ENCODE measurements at places on chromosomes 1 and 21.

GRCh38 chr1:198268784-198269645 lies 112.2 kb downstream of the NEK7 start:
- DNase-seq: no peak

GRCh38 chr1:76191561-76191960 lies 117.0 kb downstream of the ST6GALNAC3 start:
- DNase-seq: no peak

DNA sequence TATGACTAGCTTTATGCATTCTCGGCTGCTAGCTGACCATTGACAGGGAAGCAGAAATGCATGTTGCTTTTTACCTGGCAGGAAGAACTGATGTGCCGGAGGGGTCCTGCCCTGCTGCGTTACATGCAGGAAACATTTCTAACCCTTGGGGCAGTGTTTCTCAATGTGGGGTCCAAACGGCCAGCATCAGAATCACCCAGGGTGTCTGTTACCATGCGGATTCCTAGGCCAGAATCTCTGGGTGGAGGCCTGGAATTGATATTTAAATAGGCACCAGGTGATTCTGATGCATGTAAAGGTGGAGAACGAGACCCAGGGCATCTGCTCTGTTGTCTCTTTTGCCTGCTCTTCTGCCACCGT lies 182.7 kb downstream of the PCP4 start:
- DNase-seq: no peak

DNA sequence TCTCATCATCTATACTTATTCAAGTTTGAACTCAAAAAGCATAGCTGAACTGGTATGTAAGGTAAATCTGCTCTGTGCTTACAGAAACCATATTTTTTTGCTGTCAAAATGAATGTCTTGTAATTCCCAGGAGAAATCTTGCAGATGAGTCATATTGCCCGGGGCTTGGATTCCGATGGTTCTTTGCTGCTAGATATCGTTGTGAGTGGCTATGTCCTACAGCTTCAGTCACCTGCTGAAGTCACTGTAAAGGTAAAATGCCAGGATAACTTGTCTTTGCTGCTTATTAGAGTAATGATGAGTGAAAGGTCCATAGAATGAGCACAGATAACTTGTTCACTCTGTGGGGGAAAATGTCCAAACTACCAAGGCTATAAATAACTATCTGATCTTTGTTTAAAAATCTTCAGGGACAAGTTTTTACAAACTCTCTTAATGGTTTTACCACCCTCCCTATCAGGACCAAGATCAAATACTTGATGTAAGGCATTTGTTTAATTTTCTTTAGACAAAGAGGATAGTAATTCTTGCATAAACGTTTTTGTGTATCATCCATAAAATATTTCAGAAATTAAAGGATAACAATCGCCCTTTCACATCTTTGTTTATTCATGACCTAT lies 222.3 kb downstream of the TPR start:
- no peak for DNase-seq

- DNase-seq: no peak
Measured at GRCh38 chr1:3078430-3078861, 9.4 kb downstream of the PRDM16 start.

- no peak for DNase-seq
Measured at GRCh38 chr1:236795757-236796667, 920 bp downstream of the MTR start.

GRCh38 chr1:178019208-178019607 lies 49.4 kb upstream of the SEC16B start:
- DNase-seq: no peak

DNA sequence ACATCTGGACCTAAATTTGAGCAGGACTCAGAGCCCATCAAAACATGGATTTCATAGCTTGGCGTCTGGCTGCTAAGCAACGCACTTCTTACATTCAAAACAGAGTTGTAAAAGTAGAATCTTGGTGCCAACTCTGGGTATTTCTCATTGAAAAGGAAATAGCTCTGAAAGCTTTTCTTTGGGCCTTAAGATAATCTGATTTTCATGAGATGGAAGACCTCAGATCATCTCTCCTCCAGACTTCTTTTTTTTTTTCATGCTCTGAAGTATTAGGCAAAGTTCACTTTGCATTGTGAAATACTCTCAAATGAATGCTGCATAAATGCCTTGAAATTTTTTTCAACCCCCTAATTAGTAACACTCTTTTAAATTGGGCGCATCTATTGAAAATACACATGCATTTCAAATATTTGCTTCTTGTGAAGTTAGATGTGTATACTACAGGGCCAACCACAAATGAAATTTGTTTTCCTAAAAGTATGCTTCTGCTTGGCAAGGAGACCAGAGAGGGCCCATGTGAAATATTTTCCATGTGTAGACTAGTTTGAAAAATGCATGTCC lies 4.2 kb downstream of the ADAMTS5 start:
- no peak for DNase-seq

DNA sequence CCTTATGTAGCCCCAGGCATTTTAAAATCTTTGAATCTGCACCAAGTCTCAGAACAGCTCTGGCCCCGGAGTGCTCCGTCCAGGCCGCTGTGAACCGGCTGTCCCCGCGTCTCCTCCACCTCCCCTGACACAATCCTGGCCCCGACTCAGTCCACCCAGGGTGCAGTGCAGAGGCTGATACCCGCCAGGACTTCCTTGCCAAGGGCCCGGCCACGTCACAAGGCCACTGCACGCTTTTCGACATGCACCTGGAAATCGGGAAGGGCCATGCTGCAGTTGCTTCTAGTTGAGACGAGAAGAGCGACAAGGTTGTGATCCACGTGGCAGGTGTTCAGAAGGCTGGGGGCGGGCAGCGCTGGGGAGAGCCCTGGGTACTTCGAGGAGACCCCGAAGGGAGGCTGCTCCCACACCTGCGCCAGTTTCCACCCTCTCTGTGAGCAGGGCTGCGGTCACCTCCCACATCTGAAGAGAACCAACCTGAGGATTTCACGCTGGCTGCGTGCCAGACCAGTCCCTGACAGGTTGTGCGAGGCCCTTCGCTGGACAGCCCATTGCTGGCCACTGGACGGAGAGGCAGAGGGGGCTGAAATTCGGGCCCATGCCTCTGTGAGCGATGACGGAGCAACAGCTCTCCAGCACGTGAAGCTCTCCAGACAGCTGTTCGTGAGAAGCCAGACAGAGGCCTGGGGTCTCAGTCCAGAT lies 6.7 kb downstream of the VWA1 start:
- no peak for DNase-seq

DNA sequence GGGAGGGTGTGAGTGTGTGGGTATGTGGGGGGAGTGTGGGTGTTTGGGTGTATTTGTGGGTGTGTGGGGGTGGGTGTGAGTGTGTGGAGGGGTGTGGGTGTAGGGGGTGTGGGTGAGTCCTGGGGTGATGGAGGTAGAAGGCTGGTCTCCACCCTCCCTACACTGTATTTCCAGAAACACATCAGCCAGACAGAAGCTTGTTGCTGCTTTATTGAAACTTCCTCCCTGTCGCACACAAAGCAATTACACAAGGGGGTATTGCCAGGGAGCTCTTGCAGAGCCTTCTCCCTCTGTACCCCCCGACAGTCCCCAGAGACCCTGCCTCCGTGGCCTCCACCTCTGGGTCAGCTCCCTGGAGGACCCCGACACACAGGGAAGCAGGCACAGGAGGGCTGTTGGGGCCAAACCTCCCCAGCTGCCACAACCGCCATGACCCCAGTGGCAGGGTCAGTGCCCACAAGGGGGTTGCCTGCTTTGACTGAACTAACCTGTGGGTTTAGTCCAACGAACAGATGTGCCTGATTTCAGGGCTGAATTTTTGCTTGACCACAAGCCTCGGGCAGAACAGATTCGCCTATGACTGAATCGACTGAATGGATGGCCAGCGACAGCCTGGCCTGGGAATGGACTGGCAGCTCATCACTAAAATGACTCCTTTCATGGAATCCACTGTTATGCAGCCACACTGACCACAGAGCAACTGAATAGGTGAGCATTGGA lies 9.1 kb upstream of the MATN1 start:
- DNase-seq: no peak

- DNase-seq: no peak
Measured at GRCh38 chr21:43330306-43330881, 96.5 kb downstream of the SIK1 start.

- no peak for DNase-seq
Measured at GRCh38 chr1:225368036-225368552, 59.7 kb downstream of the LBR start.

- DNase-seq: no peak
Measured at GRCh38 chr1:234707641-234708040, 97.7 kb upstream of the IRF2BP2 start.

- no peak for DNase-seq
Measured at GRCh38 chr1:20126041-20126805, 6.9 kb upstream of the PLA2G2D start.
